Karpas-422 (cell line): ENCODE measurements at places on chromosomes 5 and 9. TPM values are rescaled to one million over a fixed set of nuclear protein-coding genes. Genes with fewer than 3 reads are reported as not detected.

DNA sequence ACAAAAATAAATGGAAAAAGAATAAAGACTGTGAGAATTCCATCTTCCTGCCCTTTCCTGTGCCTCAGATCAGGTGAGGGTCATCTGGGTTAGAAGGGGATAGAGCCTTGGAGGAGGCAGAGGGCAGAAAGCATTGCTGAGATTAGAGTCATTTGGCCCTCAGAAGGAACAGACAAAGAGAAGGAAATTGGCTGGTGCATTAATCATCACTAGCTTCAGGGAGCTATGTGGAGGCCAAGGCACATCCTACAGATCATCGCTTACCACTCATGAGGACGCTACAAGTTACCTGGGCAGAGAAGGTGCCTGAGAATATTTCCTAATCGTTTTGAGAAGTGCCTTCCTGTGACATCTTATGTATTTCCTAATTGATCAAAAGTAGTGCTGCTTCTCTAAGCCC is 74.5 kb downstream of the C7 start:
- no peak overlapping the region for H3K27ac ChIP-seq
- H3K4me1 ChIP-seq, result no peaks in the 10 kb centered on the region
- no peaks in the 10 kb centered on the region for H3K27me3 ChIP-seq
- no peak for DNase-seq

DNA sequence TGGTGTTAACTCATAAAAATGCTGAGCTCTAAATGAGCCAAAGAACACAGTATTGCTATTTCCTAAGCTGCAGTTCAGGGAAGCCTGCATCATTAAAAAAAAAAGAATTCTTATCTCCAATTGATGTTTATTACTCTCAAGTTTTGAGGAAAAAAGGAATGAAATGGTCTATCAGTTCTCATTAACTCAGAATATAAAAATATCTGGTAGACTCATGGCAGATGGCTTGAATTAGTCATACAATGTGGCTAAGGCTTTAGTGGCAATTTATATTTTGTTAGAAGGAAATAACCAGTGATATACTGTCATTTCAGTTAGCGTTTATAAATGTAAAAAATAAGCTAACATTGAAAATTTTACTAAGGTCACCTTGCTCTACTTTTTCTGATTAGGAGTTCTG is 1403.4 kb upstream of the C9orf72 start:
- no peak overlapping the region for H3K27ac ChIP-seq
- no peak overlapping the region for H3K4me3 ChIP-seq
- no peak for DNase-seq
- no peaks in the 10 kb centered on the region for H3K4me1 ChIP-seq
- no peaks in the 10 kb centered on the region for H3K27me3 ChIP-seq

DNA sequence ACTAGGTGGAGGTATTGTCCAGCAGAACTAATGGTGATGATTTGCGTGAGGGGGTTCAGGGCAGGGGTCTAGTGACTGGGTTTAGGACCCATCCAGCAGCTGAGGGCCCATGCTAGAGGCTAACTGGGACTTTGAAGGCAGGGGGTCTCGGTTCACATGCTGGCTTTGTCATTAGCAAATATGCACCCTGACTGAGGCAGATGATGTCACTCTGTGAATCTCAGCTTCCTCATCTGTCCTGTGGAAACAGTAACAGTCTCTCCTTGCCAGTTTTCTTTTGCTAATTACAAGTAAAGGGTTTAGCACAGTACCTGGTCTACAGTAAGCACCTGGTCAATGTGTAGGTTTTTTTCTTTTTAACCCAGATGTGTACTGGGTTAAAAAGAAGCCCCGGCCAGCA is 5.2 kb downstream of the SH2D3C start:
- no peak overlapping the region for H3K27ac ChIP-seq
- H3K4me3 ChIP-seq, result no peak overlapping the region
- no peaks in the 10 kb centered on the region for H3K36me3 ChIP-seq
- no peak for DNase-seq
- peaks cover 16% of the 10 kb centered on the region for H3K4me1 ChIP-seq

- no peak overlapping the region for H3K27ac ChIP-seq
- no peaks in the 10 kb centered on the region for H3K27me3 ChIP-seq
- no peak overlapping the region for H3K4me3 ChIP-seq
- no peak for DNase-seq
- no peaks in the 10 kb centered on the region for H3K4me1 ChIP-seq
Measured at GRCh38 chr9:96467784-96468183, 17.8 kb downstream of the HABP4 start.

Gene LCN10
- total RNA-seq, result not detected in 2 replicates
